Sciatic nerve (tissue), 2 donors: ENCODE measurements at places on chromosomes 12 and 14.

- DNase-seq = no peak
These were observed 331.8 kb downstream of the TMEM132D start for GRCh38 chr12:129571901-129572494.

GRCh38 chr12:24424889-24425600 lies 475.6 kb upstream of the SOX5 start:
- DNase-seq = no peak

DNA sequence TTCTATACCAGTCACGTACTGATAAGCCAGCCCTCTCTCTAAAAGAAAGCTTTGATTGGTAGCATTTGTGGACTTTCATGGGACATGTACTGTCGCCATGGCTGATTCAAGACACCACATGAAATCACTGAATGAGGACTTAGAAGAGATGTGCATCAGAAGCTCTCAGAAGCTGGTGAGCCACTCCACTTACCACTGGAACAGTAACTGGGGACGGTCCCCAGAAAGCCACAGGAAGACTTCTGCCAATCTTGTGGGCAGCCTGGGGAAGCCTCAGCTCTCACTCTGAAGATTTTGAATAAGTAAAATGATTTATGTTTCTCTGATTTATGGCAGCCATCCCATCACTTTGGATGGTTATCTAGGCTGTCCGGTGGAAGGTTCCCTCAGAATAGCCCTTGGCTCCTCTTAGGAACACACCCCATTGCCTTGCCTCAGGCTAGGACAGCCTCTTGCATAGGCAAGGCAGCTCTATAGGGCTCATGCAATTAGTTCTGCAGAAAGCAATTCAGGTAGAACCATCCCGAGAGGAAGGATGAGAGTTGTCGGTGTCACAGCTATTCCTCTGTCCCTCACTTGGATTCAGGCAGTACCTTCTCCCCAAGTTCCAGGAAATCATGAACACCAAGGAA lies 9.8 kb downstream of the DHRS1 start:
- DNase-seq = no peak

DNA sequence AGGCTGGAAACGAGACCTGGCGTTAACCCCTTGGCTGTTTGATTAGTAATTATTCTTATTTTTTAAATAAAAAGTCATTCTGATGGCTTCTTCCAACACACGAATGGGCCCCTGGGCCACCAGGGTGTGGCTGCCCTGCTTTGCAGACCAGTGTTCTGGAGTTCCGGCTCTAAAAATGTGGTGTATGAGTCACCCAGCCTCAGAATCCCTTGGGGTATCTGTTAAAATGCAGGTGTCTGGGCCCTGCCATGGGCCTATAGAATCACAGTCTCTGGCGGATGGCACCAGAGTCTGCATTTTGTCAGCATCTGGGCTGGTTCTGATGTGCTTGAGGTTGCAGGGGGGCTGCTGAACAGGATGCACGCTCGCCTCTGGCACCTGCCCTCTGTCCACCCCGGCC lies 2.5 kb upstream of the PSMC1 start:
- no peak for DNase-seq

GRCh38 chr12:68559246-68559645 lies 51.5 kb upstream of the RAP1B start:
- no peak for DNase-seq

DNA sequence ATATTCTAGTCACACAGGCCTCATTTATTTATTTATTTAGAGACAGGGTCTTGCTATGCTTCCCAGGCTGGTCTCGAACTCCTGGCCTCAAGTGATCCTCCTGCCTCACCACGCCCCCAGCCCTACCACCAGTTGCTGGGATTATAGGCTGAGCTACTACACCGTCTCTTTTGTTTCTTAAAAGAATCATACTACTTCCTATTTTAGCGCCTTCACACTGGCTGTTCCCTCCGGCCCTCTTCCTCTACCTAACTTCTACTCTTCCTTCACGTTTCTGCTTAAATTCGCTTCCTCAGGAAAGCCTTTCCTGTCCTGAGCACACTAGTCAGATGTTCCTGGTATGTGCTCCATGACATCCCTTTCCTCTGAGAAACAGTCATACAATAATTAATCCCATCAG lies 6.4 kb upstream of the MRPL42 start:
- DNase-seq = no peak

- DNase-seq = no peak
These were observed 52.1 kb downstream of the SLC15A4 start for GRCh38 chr12:128771681-128772080.

DNA sequence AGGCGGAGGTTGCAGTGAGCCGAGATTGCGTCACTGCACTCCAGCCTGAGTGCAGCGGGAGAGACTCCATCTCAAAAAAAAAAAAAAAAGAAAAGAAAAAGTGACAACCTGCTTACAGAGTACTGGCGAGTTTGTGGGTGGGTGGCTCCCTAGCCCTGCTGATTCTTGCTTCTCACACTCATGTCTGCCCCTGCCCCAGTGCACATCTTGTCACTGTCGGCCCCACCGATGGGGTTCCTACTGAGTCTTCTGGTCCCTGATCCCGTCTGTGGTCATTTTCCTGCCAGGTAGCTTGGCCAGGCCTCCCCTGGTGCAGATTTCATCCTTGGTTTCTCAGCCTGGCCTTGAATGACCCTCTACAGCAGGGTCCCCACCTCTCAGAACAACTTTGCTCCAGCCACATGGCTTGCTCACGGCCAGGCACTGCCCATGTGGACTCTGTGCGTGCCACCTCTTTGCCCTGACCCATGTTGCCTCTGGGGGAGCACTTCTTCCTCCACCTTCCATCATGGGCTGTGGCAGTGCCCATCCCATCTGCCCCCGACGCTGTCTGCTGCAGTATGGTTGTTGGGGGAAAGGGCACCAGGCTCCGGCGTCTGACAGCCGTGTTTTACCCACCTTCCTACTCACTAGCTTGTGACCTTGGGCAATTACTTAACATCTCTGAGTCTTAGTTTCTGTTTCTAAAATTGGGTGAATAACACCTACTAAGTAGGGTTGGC lies 2.1 kb upstream of the PTPN6 start:
- no peak for DNase-seq

DNA sequence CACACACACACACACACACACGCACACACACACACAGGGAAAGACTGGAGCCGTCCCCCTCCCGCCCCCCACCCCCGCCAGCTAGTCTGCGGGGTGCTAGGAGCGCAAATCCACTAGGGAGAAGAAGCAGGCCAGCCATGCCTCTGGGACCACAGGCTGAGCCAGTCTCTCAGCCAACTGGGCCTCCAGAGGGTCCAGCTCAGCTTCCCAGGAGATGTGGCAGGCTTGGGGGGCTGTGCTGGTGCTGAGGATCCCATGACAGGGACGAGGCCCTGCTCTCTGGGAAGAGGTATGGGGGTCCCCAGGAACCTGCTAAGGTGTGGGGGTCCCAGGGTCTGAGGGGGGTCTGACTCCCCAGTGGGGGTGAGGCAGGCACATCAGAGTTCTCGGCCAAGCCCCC lies 133.5 kb downstream of the NCOR2 start:
- no peak for DNase-seq

GRCh38 chr12:3101309-3102024 lies 24.3 kb downstream of the TSPAN9 start:
- no peak for DNase-seq

- DNase-seq = no peak
These were observed 1428.3 kb downstream of the AACS start for GRCh38 chr12:126493366-126494108.

- DNase-seq = no peak
These were observed 478 bp downstream of the RITA1 start for GRCh38 chr12:113186033-113186365.

DNA sequence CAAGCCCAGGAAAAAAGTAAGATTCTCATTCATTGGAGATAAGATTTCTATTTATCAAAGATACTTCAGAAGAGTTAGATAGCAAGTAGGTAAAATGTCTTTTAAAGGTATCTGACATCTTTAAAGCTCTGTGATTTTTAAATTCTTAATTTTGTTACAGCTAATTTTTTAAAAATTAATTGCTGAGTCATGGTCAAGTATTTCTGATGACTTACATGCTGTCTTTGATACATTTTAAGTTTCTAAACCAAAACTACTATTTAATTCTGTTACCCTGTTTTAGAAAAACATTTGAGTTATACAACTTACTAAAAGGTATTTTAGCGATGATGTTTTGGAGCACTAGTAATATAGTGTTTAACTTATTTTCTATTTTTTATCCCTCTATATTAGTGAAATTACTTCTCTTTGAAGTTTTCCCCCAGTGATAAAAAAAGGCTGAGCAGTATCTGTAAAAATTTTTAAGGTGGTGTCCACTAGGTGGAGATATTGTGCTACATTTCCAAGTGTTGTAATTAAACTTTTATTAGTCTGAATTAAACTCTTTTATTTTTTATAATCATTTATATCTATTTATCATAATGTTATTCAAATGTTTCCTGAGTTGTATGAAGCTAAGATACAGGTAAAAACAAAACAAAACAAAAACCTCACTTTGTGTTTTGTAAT lies 11.5 kb downstream of the ALG10 start:
- no peak for DNase-seq

- no peak for DNase-seq
These were observed 142.8 kb upstream of the PELI2 start for GRCh38 chr14:55975281-55975910.

- no peak for DNase-seq
These were observed 47.7 kb upstream of the CMKLR1 start for GRCh38 chr12:108386709-108387360.

GRCh38 chr14:47919997-47920396 lies 244.6 kb upstream of the MDGA2 start:
- no peak for DNase-seq

DNA sequence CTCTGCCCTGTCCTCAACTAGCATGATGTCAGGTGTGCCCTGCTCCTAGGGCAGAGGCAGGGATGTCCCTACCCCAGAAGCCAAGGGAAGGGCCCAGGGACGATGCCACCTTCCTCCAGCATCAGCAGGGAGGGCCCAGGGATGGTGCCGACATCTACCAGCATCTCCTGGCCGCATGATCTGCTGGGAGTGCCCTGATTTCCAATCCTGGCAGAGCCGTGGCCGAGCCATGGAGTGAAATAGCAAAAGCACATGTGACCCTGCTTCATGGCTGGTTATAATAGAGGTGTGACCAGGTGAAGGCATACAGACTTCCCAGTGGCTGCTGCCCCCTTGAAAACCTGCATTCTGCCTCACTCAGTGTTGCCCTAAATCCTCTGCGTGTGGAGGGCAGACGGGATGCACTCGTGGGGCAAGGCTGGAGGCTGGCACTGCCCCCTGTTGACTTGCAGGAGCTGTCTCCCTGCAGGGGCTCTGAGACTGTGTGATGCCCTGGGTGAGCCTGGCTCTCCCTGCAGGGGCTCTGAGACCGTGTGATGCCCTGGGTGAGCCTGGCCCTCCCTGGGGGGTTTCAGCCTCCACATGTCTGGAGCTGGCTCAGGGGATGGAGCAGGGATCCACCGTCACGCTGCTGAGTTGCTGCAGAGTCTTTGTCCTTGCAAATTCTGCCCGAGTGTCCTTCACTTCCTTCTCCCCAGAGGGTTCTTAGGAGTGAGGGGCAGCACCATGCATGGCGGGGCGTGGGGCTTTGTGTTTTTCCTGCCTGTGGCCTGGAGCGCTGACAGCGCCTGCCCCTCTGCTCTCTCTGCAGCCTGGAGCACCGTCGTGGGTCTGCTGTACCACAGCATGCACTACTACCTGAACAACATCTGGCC lies 51.7 kb downstream of the ADGRD1 start:
- DNase-seq = no peak

DNA sequence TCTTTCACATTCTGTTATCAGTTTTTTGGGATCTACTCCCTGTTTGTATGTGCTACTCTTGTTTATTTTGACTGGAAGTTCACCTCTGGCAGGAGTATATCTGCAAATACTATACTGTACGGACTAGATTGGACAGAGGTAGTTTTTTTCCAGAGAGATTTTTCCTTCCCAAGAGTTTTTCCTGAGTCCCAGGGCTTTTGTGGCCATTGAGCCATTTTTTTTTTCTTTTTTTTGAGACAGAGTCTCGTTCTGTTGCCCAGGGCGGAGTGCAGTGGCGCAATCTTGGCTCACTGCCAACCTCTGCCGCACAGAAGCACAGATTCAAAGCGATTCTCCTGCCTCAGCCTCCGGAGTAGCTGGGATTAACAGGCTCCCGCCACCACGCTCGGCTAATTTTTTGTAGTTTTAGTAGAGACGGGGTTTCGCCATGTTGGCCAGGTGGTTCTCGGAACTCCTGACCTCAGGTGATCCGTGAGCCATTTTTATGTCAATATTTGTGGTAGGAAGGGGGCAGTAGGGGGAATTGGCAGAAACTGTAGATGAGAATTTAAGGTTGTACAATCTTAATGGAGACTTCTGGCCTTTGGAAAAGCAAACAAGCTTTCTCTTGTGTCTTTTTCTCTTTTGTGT lies 19.4 kb downstream of the KTN1 start:
- DNase-seq = no peak

DNA sequence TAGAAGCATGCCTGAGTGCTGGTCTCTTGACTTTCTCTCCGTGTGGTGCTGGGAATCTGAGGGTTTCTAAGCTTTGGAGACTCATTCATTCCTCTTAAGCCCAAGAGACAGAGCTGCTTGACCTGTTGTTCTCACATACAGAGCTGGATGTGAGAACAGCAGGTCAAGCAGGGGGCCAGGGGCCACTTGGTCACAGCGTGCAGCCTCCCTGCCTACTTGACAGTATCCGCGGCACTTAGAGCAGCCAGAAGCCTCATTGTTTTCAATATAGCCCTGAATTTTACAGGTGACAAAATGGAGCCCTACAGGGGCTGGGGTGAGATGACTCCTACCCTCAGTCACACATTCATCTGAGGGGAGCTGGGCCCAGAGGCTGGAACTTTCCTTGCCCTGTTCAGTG lies 88.9 kb downstream of the ESRRB start:
- no peak for DNase-seq

DNA sequence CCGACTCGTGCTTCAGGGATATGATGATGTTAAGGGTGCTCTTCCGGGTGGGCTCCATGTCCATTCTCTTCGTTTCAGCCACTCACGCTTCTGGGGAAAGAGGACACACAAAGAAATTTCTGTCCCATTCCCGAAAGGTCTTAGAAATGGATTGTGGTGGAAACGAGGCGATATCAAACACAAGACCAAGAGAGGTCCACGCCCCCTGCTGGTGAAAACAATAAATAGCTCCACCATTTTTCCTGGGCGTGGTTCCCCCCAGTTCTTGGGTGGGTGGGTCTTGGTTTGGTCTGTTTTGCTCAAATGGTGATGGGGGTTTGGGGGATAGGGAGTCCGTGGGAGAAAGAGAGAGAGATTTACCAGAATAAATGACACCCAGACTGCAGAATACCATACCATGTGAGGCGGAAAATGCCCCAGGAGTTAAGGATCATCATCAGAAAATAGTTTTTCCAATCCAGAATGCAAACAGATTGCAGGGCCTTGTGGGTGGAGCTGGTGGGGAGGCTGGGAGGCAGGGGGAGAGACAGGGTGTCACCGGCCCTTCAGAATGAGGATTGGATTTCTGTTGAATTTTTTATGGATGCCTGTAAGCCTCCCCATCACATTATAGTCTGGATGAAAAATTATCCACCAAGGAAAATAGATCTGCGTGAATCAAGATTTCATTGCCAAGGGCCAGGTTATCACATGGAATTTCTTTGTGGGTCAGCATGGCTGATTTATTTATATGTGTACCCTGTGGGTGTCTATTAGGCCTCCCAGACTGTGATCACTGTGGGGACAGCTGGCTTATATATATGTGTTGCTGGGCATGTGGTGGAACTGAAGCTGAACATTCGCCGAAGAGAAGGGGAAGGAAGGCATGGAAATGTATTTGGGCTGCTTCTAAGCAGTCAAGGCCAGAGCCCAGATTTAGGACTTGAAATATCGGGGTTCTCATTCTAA lies 55.8 kb downstream of the SRRM4 start:
- DNase-seq = no peak

GRCh38 chr14:55771242-55771981 lies 191.4 kb downstream of the KTN1 start:
- no peak for DNase-seq
